ENCODE measurements at places on chromosomes 11 and 22.

- DNase-seq, result no peak
These were observed 2.2 kb upstream of the ZFTA start for GRCh38 chr11:63770763-63771162.

- no peak for DNase-seq
These were observed 20.5 kb downstream of the MRE11 start for GRCh38 chr11:94472916-94473799.

DNA sequence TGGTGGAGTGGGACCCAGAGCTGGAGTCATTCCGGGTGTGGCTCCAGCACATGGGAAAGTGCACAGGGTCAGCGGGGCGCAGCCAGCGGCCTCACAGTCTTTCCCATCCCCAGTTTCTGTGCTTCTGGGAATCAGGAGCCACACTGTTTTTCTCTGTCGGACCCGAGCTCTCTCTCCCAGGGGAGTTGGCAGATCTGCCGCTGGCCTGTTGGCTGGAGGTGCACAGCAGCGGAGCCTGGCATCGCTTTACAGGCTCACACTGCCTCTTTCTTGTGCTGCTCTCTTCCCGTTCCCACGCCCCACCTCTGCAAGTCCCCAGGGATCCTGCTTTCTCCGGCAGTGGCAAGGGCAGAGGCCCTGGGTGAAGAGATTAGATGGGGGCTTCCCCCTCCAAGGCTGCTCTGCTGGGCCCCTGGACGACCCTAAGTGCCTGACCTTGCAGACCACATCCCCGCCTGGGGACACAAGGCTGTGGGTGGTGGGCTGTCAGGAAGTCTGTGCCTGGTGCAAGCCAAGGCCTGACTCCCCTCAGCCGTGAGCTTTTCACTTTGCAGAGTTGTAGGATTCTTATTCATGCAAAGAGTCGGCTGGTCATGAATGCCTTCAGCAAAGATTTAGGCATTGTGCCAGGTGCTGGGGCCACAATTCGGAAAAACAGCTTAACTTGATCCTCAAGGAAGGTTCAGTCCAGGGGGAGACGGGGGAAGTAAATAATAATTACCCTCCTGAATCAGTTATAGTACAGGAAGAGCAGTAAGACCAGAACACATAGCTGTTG is 116.3 kb downstream of the TIMP3 start:
- DNase-seq, result no peak

- DNase-seq, result no peak
These were observed 138.0 kb upstream of the POU2AF2 start for GRCh38 chr11:111107501-111107900.

DNA sequence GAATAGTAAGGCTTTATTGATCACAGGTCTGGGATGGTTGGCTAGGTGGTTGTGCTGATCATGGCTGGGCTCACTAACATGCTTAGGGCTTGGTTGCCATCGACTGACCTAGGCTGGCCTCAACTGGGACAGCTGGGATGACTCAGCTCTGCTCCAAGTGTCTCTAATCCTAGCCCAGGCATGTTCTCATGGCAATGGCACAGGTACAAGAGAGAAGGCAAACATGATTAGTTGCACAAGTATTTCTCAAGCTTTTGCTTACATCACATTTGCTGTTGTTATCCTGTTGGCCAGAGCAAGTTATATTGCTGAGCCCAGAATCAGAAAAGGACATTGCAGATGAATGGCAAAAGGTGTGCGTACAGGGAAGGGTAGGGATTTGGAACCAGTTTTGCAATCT is 68.5 kb upstream of the SLC35C1 start:
- no peak for DNase-seq

- DNase-seq, result no peak
These were observed 98.3 kb upstream of the CHRM4 start for GRCh38 chr11:46489656-46490560.

DNA sequence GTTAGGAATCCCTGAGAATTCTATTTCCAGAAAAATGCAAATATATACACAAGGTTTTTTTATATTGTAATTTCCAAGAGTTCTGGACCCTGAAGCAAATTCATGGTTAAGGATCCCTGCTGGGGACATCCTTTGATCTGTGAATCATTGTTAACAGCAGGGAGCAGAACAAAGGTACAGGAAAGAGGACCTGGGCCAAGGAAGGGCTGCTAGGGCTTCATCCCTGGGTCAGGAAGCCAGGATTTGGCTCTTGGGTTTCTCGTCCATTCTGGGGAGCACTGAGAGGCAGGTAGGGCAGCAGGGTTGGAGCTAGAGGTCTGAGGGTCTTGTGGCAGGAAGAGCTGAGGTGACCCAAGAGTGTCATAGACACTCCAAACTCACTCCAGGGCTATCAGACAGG is 10.2 kb upstream of the OAF start:
- DNase-seq, result no peak

GRCh38 chr11:36356201-36356600 is 60.1 kb downstream of the PRR5L start:
- no peak for DNase-seq

GRCh38 chr22:32544953-32545558 is 70.4 kb downstream of the FBXO7 start:
- no peak for DNase-seq

DNA sequence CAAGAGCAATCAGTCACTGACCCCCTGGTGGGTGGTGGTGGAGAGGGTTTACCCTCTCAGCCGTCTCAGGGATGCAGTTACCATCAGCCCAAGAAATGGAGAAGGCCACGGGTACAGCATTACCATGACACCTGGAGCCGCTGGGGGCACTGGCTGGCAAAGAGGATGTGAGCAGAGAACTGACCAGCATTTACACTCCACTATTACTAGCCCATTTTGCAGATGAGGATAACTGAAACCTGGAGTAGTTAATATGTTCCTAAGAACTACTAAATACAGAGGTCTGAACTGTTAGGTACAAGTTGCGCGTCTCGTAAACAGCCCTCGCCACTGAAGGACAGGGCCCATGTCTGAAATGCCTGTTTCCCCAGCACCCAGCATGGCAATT is 79.0 kb downstream of the TIMP3 start:
- DNase-seq, result no peak

DNA sequence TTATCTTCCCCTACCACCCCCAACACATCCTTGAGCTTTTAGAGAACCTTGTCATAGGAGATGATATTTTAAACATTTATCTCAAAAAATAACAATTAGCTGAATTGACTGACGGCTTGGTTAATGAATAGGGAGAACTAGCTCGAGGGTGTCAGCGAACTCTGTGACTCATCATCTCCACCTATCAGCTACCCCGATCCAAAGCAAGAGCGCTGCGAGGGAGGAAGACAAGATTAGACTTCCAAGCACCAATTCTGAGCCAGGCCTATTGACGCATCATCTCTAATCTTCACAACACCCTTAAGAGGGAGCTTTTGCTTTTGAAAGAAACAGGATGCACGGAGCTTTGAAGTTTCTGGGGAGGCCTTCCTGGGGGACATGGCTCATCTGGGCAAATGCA is 51.0 kb upstream of the GALNT18 start:
- DNase-seq, result no peak

GRCh38 chr11:6419009-6419631 is at the start of gene APBB1:
Gene APBB1 (minus strand): TSS chr11:6419094. CDS start chr11:6411347, 7,747 bp downstream.
- DNase-seq, result peak; percentile 16

DNA sequence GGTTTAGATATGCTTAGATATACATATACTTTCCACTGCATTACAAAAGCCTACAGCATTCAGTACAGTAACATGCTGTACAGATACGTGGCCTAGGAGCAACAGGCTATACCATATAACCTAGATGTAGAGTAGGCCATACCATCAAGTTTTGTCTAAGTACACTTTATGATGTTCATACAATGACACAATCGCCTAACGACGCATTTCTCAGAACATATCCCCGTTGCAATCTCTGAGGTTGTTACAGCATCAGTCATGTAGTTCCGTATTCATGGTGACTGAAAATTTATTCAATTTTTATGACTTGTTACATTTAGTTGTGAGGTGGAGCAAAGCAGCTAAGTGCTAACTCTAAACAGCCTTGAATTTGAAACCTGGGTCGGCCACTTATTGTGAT is 6.7 kb downstream of the ZBTB44 start:
- DNase-seq, result no peak

- DNase-seq, result no peak
These were observed 64.0 kb downstream of the SCN3B start for GRCh38 chr11:123590296-123590912.

DNA sequence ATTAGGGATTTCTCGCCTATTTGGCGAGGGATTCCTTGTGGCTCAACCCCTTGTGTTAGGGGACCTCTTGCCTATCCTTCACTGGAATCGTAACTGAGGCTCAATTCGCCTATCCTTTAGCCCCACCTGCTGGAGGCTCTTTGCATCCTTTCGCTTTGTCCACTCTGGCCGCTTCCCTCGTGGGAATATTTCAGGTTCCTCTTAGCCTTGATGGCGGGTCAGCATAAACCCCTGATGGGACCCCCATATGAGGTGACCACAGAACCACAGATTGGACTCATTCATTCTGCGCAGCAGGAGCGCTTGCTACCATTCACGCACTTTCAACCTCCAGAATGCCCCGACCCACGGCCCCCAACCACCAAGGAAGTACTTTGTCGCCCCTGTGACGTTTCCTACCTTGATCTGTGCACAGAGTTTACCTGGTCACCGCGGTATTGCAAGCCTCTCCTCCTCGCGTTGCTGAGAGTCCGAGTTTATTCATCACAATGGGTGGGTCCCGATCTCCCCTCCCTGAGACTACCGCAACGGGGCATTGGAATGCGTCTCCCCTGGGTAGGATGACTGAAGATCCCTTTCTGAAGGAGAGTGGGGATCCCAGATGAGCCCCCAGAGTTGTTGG is at the start of gene OR52N2:
Gene OR52N2, plus strand, starts transcription at position 425 of the 622 bp plus-strand sequence. CDS start 11,412 bp downstream, outside the sequence.
- no peak for DNase-seq

- DNase-seq, result peak; percentile 55
These were observed at the start of gene UPK3A for GRCh38 chr22:45284705-45285262. Gene UPK3A (plus strand): TSS chr22:45284949. CDS start chr22:45285014, 65 bp downstream.

Data from NCI-H510A (cell line).